ENCODE measurements at places on chromosomes 3 and 15.

GRCh38 chr3:10365791-10366190 lies 44.9 kb upstream of the SEC13 start:
- no peak for DNase-seq

- DNase-seq, result no peak
Observed at GRCh38 chr3:57659806-57660439, 33.0 kb downstream of the DENND6A start.

- DNase-seq, result no peak
Observed at GRCh38 chr3:197345390-197345789, 47.0 kb upstream of the DLG1 start.

DNA sequence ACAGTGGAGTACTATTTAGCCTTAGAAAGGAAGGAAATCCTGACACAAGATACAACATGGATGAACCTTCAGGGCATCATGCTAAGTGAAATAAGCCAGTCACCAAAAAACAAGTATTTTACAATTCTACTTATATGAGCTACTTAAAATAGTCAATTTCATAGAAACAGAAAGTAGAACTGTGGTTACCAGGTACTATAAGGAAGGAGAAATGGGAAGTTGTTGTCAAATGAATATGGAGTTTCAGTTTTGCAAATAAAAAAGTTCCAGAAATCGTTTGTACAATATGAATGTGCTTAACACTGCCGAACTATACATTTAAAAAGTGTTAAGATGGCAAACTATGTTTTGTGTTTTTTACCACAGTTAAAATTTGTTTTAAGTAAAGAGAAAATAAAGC lies 26.8 kb downstream of the TRANK1 start:
- no peak for DNase-seq

DNA sequence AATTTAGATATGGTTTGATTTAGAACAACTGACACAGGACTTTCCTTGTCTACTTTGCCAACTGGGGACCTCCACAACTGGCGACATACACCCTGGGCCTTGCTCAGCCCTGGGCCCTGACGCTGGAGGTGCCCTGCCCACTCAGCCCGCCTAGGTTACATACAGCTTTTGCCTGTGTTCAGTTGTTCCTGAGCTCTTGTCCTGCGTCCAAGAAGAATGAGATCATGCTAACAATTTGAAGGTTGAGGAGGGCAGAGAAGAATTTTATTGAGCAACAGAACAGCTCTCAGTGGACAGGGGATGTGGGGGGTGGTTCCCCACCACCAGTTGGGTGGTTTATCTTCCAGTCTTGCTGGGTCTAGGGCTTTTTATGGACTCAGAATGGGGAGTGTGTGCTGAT lies 67.9 kb downstream of the IQCH start:
- DNase-seq, result no peak

DNA sequence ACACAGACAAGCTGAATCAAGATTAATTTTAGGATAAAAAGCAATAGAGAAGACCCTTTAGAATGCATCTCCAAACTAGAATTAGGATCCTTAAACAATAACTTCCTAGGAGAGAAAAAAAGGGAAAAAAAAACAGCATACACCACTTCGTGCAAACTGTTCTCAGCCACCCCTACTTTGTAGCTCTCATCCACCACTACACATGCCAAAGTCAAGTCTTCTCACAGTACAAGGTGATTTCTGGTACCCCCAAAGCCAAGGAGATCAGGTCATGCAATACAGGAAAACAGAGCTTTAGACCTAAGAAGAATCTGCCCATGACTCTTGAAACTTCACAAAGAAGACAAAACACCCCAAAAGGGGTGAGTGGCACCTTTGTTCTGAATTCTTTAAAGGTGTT lies 166.9 kb downstream of the SUCNR1 start:
- DNase-seq, result no peak

GRCh38 chr15:78691851-78692421 lies 50.9 kb upstream of the CHRNB4 start:
- no peak for DNase-seq

- no peak for DNase-seq
Observed at GRCh38 chr3:105334138-105334882, 32.4 kb upstream of the ALCAM start.

DNA sequence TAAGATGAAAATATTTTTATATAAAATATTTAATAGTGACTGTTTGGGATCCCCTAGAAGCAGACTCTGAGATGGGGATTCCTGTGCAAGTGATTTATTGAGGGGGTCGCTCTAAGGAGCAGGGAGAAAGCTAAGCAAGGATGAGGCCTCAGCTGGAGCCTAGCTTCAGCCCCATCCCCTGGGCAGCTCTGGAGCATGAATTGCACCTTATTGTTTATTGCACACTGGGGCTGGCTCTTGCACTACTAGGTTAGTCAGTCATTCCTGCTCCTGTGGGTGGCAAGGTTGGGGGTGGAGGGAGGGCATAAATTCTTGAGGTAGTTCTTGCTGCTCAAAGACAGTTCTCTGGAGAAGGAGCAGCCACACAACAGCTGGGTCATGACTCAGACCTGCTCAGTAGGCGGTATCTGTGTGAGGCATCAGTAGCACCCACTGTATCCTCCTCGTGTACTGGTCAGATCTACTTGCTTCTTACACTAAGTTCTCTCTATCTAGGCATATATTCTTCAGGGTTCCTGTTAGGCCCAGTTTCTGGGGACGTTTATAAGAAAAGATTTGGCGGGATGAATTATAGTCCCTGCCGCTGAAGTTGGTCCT lies 27.2 kb upstream of the TNFSF10 start:
- no peak for DNase-seq

GRCh38 chr3:29026286-29026685 lies 254.6 kb upstream of the RBMS3 start:
- no peak for DNase-seq

GRCh38 chr3:72728958-72729467 lies 119.2 kb downstream of the SHQ1 start:
- DNase-seq, result no peak

DNA sequence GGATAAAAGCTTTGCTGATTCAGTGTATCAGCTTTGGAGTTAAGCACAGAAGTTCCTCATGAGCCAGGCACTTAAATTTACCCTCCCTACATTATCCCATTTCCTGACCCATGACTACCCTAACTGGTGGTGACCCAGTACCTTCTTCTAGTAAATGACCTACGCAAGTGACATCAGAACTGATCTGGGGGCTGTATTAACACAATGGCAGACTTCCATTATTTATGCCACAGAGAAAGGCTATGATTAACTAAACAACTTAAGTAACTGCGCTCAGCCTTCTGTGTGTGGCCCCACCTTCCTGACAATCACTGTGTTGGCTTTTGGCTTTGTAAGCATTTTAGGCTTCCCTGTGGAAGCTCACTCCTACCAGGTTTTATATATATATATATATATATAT lies 1.9 kb downstream of the MB21D2 start:
- DNase-seq, result no peak

- DNase-seq, result no peak
Observed at GRCh38 chr15:60392986-60393790, 4.6 kb downstream of the ANXA2 start.

- DNase-seq, result no peak
Observed at GRCh38 chr15:65222891-65223290, 11.6 kb upstream of the CILP start.

GRCh38 chr3:101802179-101802578 lies 23.2 kb downstream of the NXPE3 start:
- DNase-seq, result no peak

DNA sequence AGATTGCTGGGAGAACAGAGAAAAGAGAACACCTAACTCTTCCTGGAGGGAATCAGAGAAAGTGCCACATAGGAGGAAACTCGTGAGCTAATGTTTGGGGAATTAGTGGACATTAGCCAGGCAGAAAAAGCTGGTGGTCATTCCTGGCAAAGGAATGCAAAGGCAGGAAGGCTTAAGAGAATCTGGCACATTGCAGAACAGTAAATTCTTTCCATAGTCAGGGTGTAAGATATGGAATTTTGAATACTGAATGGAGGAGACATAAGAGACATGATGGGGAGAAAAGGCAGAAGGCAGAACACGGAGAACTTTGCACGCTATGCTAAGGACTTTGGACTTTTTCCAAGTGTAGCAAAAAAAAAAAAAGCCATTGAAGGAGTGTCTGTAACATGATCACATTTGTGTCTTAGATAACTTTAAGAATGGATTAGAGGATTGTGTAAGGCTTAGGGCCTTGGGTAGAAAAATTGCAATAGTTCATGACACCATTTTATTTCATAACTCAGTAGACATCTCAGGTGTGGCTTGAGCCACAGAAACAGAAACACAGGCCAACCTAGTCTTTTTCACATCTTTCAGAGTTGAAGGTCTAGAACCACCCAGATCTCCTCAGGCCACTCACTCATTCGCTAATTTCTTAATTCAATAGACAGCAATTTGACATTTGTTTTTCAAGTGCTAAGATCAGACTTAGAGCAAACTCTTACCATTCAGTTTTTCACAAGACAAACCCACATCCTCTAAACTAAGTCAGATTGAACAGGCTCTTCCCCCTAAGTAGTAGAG lies 31.2 kb upstream of the CCDC80 start:
- DNase-seq, result no peak

GRCh38 chr3:102297072-102297658 lies 137.7 kb upstream of the ZPLD1 start:
- DNase-seq, result no peak

DNA sequence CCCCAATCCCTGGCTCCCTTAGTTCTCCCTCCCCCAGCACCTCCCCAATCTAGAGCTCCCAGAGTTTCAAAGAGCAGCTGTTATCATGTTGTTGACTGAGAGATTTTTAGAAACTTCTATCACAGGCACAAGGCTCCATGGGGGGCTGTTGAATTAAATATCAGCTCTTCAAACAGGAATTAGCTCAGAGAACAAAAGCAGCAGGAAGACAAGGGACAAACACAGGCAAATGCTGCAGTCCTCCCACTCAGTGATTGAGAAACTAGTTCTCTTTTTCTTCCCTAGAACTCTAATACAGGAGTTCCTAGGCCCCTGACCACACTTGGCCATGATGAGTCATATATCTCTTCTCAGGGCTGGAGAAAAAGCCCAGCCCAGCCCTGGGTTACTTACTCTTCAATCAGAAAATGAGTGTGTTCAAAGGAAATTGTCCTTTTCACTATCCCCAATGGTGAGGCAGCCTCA lies 262.1 kb downstream of the IGSF11 start:
- DNase-seq, result no peak

- DNase-seq, result no peak
Observed at GRCh38 chr3:36776436-36776835, 12.1 kb upstream of the DCLK3 start.

DNA sequence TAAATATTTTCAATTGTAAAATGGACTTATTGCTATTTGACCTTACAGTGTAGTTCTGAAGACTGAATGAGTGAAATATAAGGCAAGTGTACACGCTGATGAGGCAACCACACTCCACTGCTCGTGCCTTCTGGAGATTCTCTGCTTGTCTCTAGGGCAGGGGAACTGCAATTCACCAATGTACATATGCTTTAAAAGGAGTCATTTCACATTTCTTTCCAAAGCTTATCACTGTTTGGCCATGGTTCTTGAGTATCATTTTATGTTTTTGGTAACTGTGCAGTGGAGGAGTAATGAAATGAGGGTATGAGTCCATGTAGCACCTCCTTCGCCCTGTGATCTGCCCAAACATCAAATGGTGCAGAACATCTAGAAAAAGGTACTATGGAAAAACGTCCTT lies 43.7 kb downstream of the CCR4 start:
- no peak for DNase-seq

GRCh38 chr15:52294881-52295420 lies 653 bp downstream of the MYO5C start:
- DNase-seq, result peak; percentile 32

- peak; percentile 40 for DNase-seq
Observed at GRCh38 chr3:18440066-18440722, 15.1 kb upstream of the SATB1 start.

DNA sequence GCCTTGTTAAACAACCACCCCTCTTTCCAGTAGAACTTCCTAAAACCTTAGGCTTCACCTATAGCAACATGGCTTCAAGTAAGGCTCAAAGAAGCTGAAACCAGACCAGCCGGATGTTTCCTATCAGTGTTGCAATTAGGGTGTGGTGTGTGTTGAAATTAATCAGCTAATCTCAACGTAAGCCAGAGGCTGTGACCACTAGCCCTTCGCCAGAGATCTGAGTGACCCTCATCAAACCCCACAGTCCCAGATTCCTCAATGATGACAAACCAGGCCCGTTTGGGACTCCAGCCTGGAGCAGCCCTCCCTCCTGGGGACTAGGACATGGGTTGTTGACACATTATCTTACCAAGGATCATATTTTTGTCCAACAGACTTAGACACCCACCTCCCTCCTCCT lies 27.3 kb downstream of the CYP11A1 start:
- DNase-seq, result no peak

- no peak for DNase-seq
Observed at GRCh38 chr15:68822818-68823217, 2.1 kb upstream of the ANP32A start.

GRCh38 chr3:97612632-97613031 lies 151.9 kb upstream of the ARL6 start:
- DNase-seq, result no peak

- no peak for DNase-seq
Observed at GRCh38 chr15:33200444-33200843, 5.9 kb upstream of the FMN1 start.

GRCh38 chr3:115930168-115930567 lies 306.9 kb downstream of the GAP43 start:
- no peak for DNase-seq

DNA sequence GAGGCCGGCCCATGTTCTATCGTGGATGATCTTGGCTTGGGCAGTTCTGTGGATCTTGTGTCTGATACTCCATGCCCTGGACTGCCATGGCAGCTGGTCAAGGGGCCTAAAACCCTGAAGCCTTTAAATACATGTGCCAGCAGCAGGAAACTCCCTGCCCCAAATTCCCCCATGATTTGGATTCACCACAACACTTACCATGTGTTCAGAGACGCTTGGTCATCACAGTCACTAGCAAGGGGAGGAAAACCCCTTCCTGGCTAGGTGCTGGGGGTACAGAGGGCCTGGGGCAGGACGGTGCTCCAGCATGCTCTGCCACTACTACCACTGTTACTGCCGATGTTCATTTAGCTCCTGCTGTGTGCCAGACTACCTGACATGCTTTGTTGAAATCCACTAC lies 94.4 kb downstream of the DNAJB8 start:
- DNase-seq, result no peak

GRCh38 chr3:55012091-55012490 lies 84.2 kb upstream of the LRTM1 start:
- DNase-seq, result no peak

DNA sequence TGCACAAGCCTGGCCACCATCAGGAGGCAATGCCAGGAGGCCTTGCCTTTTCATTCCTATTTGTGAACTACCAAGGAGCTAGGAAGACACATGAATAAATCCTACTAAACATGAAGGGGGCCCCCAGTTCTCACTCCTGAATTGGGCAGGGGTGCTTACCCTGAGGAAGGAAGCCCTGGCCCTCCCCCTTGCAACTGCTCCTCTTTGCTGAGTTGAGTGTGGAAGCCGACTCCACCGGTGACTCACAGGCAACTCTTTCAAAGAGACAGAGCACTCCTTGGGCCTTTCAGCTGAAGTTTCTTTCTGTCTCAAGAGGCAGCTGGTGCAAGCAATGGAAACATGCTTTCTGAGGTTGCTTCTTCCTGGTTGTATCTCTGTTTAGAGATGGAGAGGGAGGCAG lies 1.7 kb downstream of the GABRG3 start:
- no peak for DNase-seq

- no peak for DNase-seq
Observed at GRCh38 chr3:12060139-12060845, 56.1 kb downstream of the SYN2 start.
